ENCODE measurements at places on chromosomes 16 and 17.

DNA sequence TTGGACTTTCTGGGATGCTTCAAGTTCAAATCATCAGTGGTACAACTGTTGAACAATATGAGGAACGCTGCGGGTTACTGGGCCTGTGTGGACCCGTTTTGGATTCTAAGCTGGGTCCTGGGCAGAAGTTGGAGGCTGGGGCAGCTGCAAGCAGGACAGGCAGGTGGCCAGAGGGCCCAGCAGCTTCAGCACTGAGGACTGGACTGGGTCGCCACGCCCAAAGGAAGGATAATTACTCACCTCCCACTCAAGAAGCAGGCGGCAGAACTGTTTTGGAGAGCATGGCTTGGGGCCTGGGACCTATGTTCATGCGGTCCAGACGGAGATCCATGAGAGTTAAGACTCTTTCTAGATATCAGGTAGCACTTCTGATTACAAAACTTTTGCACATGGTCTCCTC lies 1.5 kb upstream of the ZNHIT3 start:
- DNase-seq, result no peak

GRCh38 chr17:45006927-45007461 lies 38.9 kb upstream of the C1QL1 start:
- DNase-seq, result no peak

GRCh38 chr17:35287286-35287811 lies 44.5 kb downstream of the SLFN5 start:
- DNase-seq, result no peak

DNA sequence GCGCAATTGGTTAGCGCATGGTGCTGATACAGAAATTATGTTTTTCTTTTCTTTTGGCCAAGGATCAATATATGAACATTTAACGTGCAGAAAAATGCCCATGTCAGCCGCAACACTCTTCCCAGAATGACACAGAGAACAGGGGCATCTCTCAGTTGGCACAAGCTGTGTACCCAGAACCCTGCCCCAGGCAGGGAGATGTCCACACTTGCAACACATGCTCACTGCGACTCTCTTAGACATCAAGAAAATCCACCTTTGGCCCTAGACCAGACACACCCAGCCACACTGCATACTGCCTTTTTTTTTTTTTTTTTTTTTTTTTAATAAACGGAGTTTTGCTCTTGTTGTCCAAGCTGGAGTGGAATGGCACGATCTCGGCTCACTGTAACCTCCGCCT lies 17.0 kb downstream of the PITPNA start:
- no peak for DNase-seq

DNA sequence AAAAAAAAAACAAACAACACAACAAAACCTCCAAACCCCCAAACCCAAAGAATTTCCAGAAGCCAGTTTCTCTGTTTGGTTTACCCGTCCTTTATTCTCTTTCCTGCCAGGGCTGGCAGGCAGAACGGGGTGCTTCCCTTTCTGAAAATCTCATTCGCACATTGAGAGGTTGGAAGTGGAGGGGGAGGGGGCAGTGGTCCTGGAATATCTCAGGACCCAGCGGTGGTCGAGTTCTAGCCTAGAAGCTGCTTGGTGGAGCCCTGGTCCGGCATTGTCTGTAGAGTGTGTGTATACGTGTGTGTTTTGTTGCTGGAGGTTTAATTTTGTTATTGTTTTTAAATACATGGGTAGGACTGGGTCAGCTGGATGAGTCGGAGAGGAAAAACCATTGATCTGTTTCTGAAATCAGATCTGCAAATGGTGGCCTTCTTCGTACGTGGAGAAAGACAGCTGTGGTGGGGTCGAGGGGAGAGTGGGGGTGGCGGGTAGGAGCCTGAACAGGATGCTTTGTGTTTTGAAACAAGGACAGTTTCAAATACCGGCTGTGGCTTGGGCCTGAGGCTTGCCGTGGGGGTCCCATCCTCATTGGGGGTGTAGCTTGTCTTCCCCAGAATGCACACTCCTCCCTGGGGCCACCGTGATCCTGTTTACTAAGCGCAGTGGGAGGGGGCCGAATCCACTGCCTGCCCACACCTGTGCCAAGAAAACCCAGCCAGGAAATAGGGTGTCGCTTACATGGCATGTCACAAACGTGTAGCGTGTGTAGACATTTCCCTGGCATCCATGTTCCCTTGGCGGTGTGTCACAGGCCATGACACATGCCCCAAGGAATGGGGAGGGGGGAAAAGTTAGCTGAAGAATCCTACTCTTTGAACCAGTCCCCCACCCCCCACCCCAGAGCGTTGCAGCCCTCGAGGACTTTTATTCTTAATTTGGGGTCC lies 1.6 kb downstream of the CMIP start:
- no peak for DNase-seq

- DNase-seq, result no peak
Measured at GRCh38 chr17:57422574-57423164, 166.3 kb downstream of the MSI2 start.

- DNase-seq, result no peak
Measured at GRCh38 chr17:55546991-55547664, 35.9 kb upstream of the SMIM36 start.

- DNase-seq, result no peak
Measured at GRCh38 chr17:680529-680928, 34.1 kb downstream of the VPS53 start.

- DNase-seq, result no peak
Measured at GRCh38 chr16:4316864-4317531, 1.1 kb downstream of the GLIS2 start.

- DNase-seq, result no peak
Measured at GRCh38 chr16:30122604-30123160, 338 bp downstream of the MAPK3 start.

DNA sequence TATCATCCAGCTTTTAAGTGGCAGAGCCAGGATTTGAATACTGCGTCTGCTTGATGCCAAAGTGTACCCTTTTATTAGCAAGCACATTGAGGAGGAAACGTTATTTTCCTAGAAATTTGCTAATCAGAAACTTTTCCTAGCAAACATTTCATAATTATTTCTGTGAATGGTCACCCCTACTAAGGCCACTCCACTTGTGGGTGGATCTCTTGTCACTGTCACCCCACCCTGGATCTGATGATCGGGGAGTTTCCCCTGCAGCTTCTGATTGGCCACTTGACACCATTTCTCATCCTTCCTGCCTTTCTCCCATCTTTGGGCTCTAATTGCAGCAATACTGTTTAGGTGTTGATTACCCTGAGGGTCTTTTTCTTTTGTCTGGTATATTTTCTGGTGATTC lies 35.9 kb downstream of the GPRC5B start:
- no peak for DNase-seq

- no peak for DNase-seq
Measured at GRCh38 chr17:79211061-79211770, 136.6 kb downstream of the ENGASE start.

DNA sequence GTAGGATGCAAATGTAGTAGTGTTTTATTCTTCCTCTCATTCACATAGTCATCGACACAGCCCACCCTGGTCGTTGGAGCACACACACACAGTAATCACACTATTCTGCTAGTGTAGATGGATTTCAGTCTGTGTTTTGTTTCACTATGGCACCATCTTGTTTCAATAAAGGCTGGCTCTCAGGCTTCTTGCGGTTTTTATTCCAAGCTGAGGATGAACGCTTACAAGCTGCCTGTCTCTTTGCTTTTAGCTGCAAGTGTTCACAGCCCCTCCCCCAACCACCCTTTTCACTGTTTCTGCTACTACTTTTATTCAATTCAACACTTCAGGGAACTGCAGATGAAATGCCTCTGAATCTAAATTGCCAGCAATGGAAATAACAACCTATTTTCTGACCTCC lies 140.9 kb upstream of the PMFBP1 start:
- DNase-seq, result no peak

- no peak for DNase-seq
Measured at GRCh38 chr16:68238029-68238345, 2.1 kb upstream of the ESRP2 start.

- no peak for DNase-seq
Measured at GRCh38 chr17:55654022-55654421, 68.6 kb downstream of the TMEM100 start.

DNA sequence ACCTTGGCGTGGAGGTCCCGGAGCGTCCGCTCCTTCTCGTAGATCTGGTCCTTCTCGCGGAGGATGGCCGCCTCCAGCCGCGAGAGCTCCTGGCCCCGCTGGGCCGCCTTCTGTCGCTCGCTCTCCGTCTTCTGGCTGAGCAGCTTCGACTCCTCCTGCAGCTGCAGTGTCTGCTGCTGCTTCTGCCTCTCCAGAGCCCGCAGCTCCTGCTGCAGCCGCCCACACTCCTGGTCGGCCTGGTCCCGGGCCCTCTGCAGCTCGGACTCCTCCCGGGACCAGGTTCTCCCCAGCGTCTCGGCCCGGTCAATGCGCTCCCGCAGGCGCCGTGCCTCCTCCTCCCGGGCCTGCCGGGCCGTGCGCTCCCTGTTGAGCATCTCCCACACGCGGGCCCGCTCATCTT lies 7.6 kb downstream of the CDK3 start:
- DNase-seq, result no peak

GRCh38 chr17:2018716-2019510 lies 6.2 kb downstream of the RTN4RL1 start:
- no peak for DNase-seq

GRCh38 chr17:40953881-40954280 lies 12.9 kb downstream of the KRT39 start:
- DNase-seq, result no peak

Data from stimulated activated CD4-positive, alpha-beta T cell treated with anti-CD3 and anti-CD28 coated beads, Interleukin-1b, Interleukin-23, amount 100 ng/mL, for 1 hour (primary cell).